Stimulated activated CD8-positive, alpha-beta memory T cell treated with anti-CD3 and anti-CD28 coated beads, Interleukin-15, amount 100 ng/mL, for 1 hour (primary cell): ENCODE measurements at places on chromosomes 16 and 17.

GRCh38 chr17:48567209-48567608 lies 10.9 kb downstream of the HOXB4 start:
- DNase-seq: no peak

GRCh38 chr16:88809068-88809675 lies 2.6 kb downstream of the APRT start:
- no peak for DNase-seq

- no peak for DNase-seq
Observed at GRCh38 chr17:70053241-70054234, 21.5 kb upstream of the KCNJ16 start.

DNA sequence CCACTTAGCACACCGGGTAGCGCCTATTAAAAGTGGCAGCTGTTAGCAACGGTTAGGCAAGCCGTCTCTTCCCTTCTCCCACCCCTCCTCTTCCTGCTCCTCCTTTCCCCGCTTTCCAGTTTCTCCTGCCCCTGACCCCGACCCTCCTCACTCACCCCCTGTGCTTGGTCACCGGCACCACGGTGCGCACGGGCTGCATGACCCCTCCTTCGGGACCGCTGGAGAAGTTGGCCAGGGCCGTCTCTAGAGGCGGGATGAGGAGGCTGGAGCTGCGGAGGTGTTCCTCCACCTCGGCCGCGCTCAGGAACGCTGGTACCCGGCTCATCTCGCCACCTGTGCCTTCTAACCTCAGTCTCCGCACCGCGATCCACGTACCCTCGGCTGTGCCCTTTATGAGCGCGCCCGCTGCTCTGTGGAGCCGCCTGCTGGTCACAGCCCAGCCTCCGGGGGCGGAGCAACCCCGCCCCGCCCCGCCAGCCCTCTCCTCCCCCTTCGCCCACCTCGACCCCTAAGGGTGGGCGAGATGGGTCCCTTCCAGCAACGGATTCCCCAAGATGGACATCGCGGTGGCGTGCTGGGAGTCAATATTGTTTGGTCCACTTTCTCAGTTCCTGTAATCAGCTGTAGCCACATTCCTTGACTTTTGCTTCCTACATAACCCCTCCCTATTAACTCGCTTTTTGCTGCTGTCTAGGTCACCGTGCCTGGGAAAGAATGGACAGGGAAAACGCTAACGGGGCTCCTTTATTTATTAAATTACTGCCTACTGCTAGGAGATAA lies at the start of gene CRYM:
Gene CRYM, minus strand, starts transcription at position 364 of the 780 bp plus-strand sequence. Its CDS starts 39 bp downstream, at position 325.
- DNase-seq: no peak

GRCh38 chr16:55828680-55829079 lies 4.2 kb downstream of the CES1 start:
- no peak for DNase-seq

DNA sequence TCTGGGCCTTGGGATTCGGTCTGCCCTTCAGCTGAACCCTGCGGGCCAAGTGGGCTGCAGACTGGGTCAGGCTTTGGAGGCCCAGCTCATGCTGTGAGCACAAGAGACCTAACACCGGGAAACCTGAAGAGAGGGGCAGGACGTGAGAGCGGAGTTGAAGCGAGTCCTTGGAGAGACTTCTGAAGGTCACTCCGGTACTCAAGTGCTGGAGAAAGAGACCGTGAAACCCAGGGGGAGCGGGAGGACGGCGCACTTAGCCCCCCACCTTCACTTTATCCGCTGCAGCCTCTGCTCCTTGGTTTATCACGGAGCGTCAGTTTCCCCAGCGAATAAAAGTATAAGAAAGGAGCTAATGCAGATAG lies 361 bp downstream of the UQCRC2 start:
- no peak for DNase-seq

- no peak for DNase-seq
Observed at GRCh38 chr17:82287868-82288801, 14.6 kb upstream of the CSNK1D start.

DNA sequence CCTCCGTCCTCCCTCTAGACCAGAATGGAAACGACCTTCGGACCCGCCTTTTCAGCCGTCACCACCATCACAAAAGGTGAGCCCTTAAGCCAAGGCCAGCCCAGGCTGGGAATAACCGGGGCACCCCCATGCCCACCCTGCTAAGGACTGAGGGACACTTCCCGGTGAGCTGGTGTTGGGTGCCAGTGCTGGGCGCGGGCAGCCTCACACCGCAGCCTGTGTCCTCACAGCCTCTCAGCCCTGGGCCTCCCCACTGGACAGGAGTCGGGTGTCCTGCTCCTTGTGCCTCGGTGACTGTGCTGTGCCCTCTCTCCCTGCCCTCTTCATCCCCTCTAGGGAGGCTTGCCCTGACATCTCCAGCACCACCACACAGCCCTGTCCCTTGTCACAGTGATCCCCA lies 10.3 kb downstream of the TRAF7 start:
- DNase-seq: no peak

DNA sequence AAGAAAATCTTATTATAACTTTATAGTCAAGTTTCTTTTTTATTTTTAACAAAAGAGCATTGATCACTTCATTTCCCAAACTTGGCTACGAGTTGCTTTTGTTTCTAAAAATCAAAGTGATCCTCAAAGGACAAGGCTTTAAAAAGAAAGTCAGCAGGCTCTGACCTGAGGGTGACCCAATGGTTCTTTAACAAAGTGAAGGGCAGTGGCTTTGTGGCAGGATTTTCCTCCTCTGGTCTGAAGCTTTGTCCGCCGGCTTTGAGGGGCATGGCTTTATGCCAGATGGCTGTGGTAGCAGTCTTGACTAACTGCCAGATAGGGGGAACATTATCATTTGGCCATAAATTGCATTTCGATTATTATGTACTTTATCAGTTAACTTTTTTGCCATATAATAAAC lies 28.5 kb downstream of the IQCK start:
- no peak for DNase-seq

- no peak for DNase-seq
Observed at GRCh38 chr17:73268582-73269328, 7.1 kb upstream of the CPSF4L start.

- DNase-seq: no peak
Observed at GRCh38 chr16:56163089-56163488, 28.2 kb upstream of the GNAO1 start.

- DNase-seq: no peak
Observed at GRCh38 chr16:83954577-83955016, 1.6 kb downstream of the OSGIN1 start.

DNA sequence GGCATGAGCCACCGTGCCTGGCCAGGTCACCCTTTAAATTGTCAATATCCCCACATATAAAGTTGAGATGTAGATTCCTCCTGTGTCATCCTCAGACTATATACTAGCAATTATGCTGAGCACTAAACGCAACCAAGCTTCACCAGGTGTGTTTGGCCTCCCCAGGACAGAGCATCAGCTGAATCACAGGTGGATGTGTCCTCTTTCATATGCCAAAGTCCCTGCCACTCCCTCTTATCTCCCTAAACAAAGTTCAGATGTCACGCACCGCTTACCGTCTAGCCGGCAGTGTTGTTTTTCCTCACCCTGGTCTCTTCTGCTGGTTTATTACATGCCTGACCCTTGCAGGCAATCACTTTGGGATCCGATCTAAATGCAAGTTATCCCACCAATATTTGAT lies 43.8 kb upstream of the ARHGAP44 start:
- DNase-seq: no peak

DNA sequence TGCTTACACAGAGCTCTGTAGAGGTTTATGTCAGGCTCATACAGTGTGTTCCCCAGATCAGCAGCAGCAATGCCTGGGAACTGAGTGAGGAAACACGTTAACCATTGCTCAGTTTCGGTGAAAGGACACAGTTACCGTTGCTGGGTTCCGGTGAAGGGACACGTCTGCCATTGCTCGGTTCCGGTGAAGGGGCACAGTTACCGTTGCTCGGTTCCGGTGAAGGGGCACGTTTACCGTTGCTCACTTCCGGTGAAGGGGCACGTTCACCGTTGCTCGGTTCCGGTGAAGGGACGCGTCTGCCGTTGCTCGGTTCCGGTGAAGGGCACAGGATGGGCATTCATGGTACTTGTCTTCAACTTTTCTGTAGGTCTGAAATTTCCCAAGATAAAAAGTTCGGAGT lies 81.7 kb downstream of the MRM3 start:
- no peak for DNase-seq

DNA sequence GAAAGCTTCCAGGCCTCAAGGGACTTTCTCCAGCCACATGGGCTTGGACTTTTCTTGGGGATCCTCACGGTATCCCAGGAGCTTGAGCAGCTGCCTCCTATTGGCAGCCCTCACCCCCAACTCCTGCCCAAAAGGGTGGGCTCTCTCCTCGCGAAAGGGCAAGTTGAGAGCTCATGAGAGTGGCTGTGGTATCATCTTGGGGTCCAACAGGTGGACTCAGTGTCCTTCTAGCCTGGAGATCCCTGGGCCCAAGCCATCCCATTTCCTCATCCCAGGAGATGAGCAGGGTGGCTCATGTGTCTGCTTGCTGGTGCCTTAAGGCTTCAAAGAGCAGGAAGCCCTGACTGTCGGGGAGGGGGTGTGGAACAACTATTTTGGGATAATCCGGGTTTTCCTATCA lies 17.7 kb downstream of the TBX4 start:
- DNase-seq: no peak

GRCh38 chr16:68825427-68825826 lies 17.9 kb upstream of the TANGO6 start:
- no peak for DNase-seq

- no peak for DNase-seq
Observed at GRCh38 chr17:39145143-39145542, 6.3 kb downstream of the PLXDC1 start.

DNA sequence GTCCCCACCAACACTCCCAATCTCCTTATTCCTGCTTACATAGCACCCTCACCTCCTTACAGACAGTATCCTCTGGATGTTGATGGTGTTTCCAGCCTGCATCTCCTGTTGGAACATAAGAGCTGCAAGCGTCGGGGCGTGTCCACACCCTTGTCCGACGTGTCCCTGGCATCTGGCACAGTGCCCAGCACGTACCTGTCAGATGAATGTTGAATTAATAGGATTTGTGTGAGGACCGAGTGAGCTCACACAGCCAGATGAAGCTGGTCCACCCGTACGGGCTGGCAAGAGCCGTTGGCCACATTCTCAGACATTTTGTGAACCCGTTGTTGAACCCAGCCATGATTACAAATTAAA lies 12.2 kb upstream of the CBX4 start:
- DNase-seq: no peak

- no peak for DNase-seq
Observed at GRCh38 chr17:62109924-62110323, 44.8 kb upstream of the MED13 start.

DNA sequence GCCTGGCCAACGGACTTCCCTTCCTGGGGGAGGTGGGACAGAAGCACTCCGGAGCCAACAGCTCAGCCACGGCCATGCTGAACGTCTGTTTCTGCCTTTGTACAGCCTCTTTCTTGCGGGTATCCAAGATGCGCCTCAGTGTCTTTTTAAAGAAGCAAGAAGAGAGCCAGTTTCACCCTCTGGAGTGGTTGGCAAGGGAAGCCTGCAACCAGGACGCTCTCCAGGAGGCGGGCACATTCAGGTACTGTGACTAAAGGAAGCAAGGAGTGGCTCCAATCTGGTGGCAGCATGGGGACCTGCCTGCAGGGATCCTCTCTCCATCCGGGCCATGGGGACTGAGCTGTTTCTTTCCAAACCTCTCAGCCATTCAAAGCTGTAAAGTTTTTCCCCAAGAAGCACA lies 60.6 kb upstream of the ENDOV start:
- DNase-seq: no peak

DNA sequence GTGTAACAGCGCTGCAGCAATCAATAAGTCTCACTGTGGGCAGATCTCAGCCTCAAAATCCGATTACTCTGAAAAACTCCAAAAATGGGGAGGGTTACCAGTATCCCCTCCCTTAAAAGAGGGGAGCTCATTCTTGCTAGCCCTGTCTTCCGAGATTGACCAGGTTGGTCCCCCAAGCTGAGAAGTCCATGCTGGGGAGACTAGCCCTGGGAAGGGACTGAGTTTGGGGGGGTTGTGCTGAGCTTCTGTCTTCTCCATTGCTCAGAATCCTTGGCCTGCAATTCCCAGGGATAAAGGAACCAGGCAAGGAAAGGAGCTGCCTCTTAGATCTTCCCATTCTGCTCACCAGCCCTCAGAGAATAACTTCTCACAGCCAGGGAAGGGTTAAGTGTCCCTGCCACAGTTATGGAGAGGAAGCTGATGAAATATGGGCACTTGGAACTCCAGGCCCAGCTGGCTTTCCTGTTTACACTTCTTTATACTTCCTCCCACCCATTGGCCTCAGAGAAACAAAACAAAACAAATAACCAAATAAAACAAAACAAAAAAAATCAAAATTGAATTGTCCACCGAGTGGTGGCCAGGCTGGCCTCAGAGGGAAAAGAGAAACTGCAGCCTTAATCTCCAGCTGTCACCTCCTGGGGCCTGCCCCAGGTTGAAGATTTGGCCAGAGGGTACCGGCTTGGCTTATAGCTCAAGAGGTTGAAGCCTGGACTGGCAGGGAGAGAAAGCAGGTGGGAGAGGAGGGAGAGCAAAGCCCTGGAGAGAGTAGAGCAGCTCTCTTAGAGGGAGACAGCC lies 2.6 kb downstream of the HOXB3 start:
- no peak for DNase-seq
